ENCODE measurements at places on chromosomes 6 and 20. TPM values are rescaled to one million over a fixed set of nuclear protein-coding genes. Genes with fewer than 3 reads are reported as not detected.
A peak's percentile ranks its signal among the peaks of the same experiment; 100 is the strongest.

DNA sequence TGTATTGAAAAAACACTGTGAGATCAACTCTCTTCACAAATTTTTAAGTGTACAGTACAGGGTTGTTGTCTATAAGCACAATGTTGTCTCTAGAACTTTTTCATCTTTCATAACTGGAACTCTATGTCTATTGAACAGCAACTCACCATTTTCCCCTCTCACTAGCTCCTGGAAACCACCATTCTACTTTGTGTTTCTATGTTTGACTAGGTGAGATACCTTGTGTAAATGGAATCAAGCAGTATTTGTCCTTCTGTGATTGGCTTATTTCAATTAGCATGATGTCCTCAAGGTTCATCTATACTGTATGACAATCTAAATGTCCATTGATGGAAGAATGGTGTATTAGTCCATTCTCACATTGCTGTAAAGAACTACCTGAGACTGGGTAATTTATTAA lies 210.1 kb upstream of the FUT9 start:
- ATAC-seq = no peak

DNA sequence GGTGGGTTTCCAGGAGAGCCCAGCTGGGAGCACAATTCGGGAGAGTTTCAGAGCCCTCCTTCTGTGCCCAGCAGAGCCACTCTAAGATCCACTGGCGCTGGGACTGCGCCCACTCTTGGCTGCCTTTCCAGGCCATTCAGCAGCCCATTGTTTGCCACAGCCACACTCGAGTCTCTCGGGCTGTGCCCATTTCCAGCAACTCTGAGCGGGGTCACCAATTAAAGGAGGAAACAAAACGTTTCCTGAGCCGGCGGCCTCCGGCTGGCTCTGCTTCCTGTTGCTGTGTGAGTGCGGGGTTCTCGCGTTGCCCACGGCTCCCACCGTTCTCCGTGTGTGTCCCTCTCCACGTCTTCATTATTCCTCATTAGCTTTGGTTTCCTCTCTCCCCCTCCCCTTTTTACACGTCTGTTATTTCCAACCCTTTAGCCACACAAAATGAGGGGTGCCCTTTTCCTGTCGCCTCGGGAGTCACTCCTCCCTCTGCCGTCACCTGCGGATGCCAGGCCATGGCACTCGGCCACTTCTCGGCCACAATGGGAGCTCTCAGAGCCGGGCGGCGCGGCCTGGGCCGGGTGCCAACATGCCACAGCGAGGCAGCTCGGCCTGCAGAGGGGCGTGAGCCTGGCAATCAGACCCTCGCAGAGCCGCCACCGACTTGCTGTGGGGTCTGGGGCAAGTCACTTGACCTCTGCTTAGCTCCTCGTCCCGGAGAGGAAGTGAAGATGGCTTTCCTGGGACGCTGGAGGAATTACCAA lies 94.3 kb upstream of the NKX2-2 start:
- no peak for ATAC-seq

DNA sequence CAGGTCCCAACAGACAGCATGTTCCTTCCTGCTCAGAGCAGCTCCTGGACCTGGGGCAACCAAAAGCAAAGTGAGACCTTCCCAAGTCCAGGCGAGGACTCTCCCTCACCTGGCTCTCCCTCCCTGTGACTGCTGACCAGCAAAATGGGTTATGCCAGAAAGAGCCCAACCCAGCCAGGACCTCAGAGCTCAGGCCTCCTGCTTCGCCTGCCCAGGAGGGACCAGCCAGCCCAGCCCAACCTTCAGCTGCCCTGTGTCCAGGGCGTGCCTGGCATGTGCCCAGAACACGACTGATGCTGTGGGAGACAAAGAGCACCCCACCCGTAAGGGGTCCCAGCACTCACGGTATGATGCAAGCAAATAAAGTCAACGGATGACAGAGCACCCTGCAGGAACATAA lies 74.0 kb upstream of the CST7 start:
- ATAC-seq = no peak

Gene OPRL1
- 0.12 TPM for total RNA-seq

Gene RAB44
- 0.36 TPM for total RNA-seq

- ATAC-seq = peak; percentile 85
Measured at GRCh38 chr6:47595785-47596184, 102.6 kb upstream of the ADGRF4 start.

Gene SPATA2
- total RNA-seq = 4.1 TPM

Gene UBE2C
- 46.5 TPM for total RNA-seq

- ATAC-seq = no peak
Measured at GRCh38 chr6:21323577-21323976, 270.0 kb upstream of the SOX4 start.

- no peak for ATAC-seq
Measured at GRCh38 chr20:15440049-15440820, 1102.8 kb upstream of the FLRT3 start.

DNA sequence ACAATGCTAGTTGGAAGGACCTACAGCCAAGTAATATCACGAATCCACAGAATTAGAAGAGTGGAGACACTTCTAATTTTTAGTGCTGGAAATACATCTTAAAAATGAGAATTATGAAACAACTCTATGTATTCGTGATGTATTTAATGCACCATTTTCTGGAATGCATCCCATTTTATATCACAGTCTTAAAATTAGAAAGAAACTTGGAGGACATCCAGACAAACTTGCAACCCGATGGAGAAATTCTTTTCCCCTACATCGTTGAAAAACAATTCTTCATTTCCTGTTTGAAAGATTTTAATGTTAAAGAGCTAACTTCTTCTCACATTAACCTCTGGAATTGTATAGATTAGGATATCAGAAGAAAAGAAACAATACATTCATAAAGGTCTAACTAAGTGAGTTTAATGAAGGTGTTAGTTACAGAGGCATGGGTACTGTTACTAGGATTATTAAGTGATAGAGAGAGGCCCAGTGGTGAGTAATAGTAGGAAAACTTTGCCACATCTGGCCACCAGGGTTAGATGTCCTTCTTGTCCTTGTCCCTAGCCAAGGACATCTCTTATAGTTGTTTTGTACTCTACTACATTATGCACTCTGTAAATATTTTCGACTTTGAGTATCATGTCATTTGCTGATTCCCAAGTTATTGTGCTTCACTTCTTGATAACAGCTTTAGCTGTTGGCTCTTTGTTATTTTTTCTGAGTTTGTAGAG lies 502.4 kb upstream of the PTCHD4 start:
- no peak for ATAC-seq

Gene PLG
- 0.12 TPM for total RNA-seq

DNA sequence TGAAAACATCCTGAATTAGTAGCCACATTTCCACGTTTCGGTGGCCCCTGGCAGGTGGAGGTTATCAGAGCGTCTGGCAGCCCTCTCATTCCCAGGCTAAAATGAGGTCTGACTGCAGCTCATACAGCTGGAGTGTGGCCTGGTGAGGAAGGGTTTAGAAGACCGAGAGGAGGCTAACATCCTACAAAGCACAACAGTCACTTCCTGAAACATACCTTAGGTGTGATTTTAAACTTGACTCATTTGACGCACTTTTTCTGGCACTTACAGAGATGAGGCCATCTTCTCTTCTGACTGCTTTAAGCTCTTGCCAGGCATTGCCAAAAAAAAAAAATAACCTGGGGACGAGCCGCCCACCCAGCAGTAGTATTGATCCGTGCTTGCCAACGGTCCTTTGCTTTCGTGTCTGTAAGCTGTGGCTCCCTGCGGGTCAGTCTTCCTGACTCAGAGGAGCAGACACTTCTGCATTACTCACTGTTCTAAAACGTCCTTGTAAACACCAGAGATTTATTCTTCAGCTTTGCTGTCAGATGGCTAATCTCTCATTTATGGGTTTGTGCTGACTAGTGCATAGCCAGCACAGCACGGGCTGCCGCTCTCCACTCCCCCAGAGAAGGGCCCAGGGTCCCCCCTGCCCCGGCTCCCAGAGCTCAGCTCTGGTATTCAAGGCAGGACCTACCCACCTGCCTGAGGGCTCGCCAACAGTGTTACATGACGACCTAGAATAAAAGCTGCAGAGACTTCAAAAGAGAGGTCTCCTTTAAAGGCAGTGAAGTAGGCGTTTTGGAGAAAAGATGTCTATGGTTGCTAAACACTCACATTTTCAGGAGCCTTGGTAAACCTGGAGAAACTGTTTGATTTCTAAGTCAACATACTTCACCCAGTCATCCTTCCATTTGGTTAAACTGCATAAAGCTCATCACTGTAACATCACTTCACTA lies 78.5 kb upstream of the FRMD1 start:
- peak; percentile 81 for ATAC-seq

- no peak for ATAC-seq
Measured at GRCh38 chr20:5150226-5151076, 23.6 kb downstream of the CDS2 start.

GRCh38 chr6:157659536-157660271 lies 163.3 kb upstream of the SNX9 start:
- no peak for ATAC-seq

- no peak for ATAC-seq
Measured at GRCh38 chr6:91453224-91453878, 866.5 kb upstream of the MAP3K7 start.

DNA sequence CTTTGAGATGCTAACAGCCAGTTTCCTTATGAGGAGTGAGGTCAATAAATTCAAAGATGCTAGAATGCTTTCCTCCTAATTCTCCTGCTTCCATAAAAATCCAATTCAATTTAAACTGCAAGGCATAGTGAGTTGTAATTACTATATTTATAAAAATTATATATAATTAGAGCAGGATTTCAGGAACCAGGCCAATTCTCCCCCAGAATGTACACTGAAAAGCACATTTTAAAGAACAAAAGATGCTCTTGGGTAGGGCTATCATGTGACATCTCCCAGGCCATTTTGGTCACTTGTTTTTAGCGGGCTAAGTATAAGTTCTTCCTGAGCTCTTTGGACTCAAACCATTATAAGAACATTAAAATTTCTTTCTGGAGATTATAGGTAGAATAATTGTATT lies 195.7 kb upstream of the KCNG1 start:
- no peak for ATAC-seq

DNA sequence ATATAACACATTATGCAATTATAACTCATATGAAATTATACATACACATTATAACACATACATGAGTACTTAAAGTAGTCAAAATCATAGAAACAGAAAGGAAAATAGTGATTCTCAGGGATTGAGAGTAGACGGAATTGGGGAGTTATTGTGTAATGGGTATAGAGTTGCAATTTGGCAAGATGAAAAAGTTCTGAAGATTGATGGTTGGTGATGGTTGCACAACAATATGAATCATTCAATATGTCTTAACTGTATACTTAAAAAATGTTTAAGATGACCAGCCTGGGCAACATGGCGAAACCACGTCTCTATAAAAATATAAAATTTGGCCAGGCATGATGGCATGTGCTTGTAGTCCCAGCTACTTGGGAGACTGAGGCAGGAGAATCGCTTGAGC lies 372.7 kb downstream of the CDKAL1 start:
- peak; percentile 72 for ATAC-seq

GRCh38 chr6:89385156-89385667 lies 26.9 kb downstream of the RRAGD start:
- peak; percentile 99 for ATAC-seq

GRCh38 chr6:105493736-105494135 lies 90.9 kb upstream of the PREP start:
- no peak for ATAC-seq

GRCh38 chr6:30100585-30101443 lies 12.1 kb downstream of the TRIM31 start:
- peak; percentile 83 for ATAC-seq

Gene TMX4
- 18.9 TPM for total RNA-seq

DNA sequence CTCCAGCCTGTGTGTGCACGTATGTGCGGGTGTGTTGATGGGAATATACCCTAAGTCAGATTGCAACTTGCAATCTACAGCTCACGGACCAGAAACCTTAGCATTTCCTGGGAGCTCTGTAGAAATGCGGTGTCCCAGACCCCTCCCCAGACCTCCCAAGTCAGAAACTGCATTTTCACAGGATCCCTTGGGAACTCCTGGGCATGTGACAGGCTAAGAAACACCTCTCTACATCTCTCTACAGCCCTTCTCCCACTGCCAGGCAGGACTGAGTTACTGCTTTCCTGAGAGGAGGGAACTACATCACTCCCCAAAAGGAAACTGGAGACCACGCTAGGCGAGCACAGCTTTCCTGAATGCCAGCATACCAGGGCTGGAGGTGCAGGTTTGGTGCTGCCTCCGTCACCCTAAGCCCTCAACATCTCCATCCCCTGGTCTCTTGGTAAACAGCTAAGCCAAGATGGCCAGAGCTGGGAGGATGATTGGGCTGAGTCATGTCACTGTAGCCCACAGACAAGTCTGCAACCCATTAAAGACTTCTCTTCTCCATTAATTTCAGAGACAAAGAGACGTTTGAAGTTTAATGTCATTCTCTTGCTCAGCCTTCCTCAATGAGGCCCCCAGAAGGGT lies 194.4 kb downstream of the BMP7 start:
- no peak for ATAC-seq

Gene GGT7
- 5.1 TPM for total RNA-seq

DNA sequence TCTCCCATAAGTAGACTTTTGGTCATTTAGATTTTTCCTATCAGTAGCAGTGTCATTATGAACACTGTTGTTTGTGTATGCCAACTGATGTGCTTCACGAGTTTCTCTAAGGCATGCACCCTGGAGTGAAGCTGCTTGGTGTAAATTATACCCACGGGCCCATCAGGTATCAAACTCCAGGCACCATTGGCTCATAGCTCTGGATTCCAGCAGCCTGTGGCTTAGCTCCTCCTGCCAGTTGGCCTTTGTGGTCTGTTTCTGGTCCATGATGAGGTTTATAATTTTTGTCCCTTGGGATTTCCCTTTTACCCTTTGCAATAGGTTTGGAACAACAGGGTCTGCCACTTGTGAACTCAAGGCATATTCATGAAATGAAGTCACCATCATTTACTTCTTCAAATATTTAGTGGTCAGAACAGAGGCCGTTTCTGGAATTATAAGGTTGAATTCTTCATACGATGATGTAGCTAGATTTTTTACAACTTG lies 350.5 kb downstream of the PRL start:
- ATAC-seq = no peak

GRCh38 chr6:115220551-115221159 lies 840.0 kb downstream of the FRK start:
- no peak for ATAC-seq

Gene TM9SF4
- total RNA-seq = 42.4 TPM

DNA sequence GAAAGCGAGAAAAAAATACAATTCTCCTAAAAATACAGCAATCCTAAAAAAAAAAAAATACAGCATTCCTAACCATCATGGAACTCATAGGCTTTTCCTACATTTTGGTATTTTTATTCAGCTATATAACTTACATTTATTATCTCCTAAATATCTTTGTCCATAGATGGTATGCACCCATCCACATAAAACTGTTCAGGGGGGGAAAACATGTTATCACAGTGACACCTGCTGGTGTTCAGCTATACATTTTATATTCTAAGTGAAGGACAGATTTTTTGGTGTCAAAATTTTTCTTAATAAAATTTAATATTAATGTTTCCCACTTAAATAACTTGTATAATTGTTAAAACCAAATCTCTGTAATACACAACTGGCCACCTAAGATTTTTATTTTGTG lies 58.0 kb downstream of the BLOC1S5 start:
- peak; percentile 56 for ATAC-seq

- ATAC-seq = peak; percentile 47
Measured at GRCh38 chr20:32332614-32333013, 25.5 kb upstream of the ASXL1 start.

GRCh38 chr6:43355862-43356590 lies 13.4 kb downstream of the ZNF318 start:
- peak; percentile 37 for ATAC-seq

Gene CLPSL2
- not detected for total RNA-seq
